ENCODE measurements at places on chromosomes 6 and 20.

DNA sequence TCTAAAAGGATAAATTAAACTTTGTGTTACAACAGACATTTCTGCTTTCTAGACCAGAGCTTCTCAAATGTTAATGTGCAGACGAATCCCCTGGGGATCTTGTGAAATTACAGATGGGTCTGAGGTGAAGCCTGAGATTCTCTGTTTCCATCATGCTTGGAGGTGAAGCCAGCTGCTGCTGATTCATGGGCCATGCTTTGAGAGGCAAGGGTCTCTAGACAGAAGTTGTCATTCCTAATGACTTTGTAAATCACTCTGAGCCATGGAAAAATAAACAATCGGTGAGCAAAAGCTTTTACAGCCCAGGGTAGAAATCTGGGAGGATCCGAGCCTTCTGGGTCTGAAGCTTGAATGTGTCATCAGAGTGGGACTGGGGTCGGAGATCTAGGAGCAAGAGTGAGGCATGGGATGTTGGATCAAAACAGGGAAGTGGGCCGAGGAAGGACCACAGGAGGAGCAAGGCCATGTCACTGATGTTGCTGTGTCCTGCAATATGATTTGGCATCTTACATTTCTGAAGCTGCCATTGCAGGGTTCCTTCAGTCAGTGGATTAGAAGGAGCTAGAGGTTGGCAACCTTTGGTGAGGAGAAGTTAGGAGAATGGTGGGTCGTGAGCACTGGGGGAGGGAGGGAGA, 77.3 kb downstream of the TRMT11 start:
- H3K27ac ChIP-seq, result no peak overlapping the region
- no peak overlapping the region for H3K4me3 ChIP-seq
- DNase-seq, result no peak
- no peaks in the 10 kb centered on the region for H3K27me3 ChIP-seq
- peaks cover 5% of the 10 kb centered on the region for H3K36me3 ChIP-seq

DNA sequence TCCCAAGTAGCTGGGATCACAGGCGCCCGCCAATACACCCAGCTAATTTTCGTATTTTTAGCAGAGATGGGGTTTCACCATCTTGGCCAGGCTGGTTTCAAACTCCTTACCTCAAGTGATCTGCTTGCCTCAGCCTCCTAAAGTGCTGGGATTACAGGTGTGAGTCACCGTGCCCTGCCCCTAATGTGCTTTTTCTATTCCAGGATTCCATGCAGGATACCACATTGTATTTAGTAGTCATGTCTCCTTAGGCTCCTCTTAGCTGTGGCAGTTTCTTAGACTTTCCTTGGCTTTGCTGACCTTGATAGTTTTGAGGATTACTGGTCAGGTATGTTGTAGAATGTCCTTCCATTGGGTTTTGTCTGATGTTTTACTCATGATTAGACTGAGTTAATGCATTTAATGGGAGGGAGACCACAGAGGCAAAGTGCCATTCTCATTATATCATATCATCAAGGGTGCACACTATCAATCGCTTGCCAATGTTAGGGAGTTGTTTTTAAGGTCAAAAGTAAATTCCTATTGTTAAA, 39.6 kb upstream of the TNFAIP3 start:
- H3K4me1 ChIP-seq, result no peaks in the 10 kb centered on the region
- no peak for DNase-seq
- H3K36me3 ChIP-seq, result no peaks in the 10 kb centered on the region
- no peak overlapping the region for H3K27ac ChIP-seq
- H3K4me3 ChIP-seq, result no peak overlapping the region

- H3K4me1 ChIP-seq, result peaks cover 8% of the 10 kb centered on the region
- no peak overlapping the region for H3K27ac ChIP-seq
- no peaks in the 10 kb centered on the region for H3K36me3 ChIP-seq
- no peak for DNase-seq
- H3K27me3 ChIP-seq, result no peaks in the 10 kb centered on the region
Observed at GRCh38 chr6:125203395-125203794, 49.8 kb downstream of the TPD52L1 start.

- H3K27ac ChIP-seq, result no peak overlapping the region
- DNase-seq, result no peak
- H3K27me3 ChIP-seq, result no peaks in the 10 kb centered on the region
Observed at GRCh38 chr20:12969071-12969669, 39.6 kb upstream of the SPTLC3 start.

GRCh38 chr6:158684745-158685324, 35.0 kb downstream of the SYTL3 start:
- DNase-seq, result no peak
- no peaks in the 10 kb centered on the region for H3K36me3 ChIP-seq
- no peaks in the 10 kb centered on the region for H3K27me3 ChIP-seq
- no peaks in the 10 kb centered on the region for H3K4me1 ChIP-seq

DNA sequence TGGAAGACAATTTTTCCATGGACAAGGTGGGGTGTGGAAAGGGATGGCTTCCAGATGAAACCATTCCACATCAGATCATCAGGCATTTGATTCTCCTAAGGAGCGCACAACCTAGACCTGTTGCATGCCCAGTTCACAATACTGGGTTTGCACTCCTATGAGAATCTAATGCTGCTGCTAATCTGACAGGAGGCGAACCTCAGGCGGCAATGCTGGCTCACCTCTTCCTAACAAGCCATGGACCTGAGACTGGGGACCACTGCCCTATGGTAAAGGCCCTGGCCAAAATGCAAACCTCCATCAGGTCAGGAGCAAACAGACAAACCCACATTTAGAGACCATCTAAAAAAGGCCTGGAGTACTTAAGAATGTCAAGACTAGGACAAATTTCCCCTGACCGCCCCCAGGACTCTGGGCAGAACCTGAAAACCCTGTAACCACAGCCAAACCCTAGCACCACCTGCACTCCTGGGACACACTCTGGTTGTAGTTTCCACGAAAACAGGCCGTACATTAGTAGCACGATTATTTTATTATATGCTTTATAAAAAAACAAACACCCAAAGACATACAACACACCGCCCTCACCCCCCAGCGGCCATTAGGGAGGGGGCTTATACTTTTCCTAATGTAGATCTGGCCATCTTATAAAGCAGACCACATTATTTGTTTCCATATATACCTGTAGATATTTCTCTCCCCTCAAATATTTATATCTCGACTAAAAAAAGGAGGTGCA, 27.3 kb downstream of the SNX5 start:
- H3K4me1 ChIP-seq, result peaks cover 2% of the 10 kb centered on the region
- no peak for DNase-seq
- no peak overlapping the region for H3K4me3 ChIP-seq
- H3K36me3 ChIP-seq, result peaks cover 4% of the 10 kb centered on the region
- no peak overlapping the region for H3K27ac ChIP-seq

Data from aorta (tissue), 5 donors.